ENCODE measurements at places on chromosomes 16 and 17.
A peak's percentile ranks its signal among the peaks of the same experiment; 100 is the strongest.

DNA sequence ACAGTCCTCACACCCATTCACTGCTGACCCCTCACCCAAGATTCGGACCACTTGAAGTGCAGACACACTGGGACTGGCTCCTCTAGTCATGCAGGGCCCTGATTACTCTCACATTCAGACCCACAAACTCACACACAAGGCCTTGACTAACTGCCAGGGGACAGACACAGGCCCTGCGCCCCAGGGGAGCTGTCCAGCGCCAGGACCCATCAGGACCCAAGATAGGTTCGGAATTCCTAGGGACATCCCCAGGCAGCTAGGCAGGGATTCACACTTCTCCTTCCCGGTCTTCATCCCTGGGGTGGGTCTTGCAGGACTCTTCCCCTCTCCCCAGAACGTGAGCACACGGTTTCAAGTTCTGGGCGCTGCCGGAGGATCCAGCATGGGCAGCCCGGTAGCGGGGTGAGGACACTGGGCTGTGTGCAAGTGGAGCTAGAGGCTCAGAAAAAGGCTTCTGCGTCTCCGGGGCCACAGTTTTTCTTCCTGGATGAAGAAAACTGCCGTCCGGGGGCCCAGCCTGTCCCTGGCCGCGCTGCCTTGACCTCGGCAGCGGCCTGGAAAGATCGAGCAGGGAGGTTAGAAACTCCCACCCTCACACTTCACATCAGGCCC, 1.6 kb downstream of the SEZ6 start:
- no peak for DNase-seq

GRCh38 chr16:48323783-48324775, 61.1 kb downstream of the SIAH1 start:
- DNase-seq, result no peak

DNA sequence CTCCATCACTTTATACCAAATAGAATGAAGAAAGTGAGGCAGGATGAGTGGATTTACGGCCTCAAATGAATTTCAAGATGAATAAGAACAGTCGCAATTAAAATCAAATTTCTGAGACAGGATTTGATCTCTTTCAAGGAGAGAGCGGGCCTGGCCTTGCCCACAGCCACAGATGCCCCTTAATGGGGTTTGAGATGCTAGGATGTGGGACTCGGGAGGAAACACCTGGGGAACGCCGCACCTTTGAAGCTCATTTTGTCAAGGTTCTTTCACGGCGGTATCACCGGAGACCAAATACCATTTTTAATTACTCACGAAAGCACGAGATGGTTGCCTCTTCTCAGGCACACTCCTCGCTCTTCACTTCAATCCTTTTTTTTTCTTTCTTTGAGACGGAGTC, 178.1 kb upstream of the SDK2 start:
- no peak for DNase-seq

- DNase-seq, result no peak
Observed at GRCh38 chr17:71580220-71580619, 540.6 kb upstream of the SOX9 start.

DNA sequence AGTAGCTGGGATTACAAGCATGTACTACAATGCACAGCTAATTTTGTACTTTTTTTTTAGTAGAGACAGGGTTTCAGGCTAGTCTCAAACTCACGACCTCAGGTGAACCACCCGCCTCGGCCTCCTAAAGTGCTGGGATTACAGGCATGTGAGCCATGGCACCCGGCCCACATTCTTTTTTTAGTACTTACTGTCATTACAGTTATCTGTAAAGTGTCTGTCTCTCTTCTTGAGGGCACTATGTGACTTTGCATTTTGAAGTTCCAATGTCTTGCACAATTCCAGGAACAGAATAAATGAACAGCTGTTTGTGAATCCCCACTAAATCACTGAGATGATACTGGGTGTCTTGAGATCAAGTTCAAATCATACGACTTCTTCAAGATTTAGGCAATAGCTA, 1540.3 kb downstream of the CDH11 start:
- DNase-seq, result no peak

DNA sequence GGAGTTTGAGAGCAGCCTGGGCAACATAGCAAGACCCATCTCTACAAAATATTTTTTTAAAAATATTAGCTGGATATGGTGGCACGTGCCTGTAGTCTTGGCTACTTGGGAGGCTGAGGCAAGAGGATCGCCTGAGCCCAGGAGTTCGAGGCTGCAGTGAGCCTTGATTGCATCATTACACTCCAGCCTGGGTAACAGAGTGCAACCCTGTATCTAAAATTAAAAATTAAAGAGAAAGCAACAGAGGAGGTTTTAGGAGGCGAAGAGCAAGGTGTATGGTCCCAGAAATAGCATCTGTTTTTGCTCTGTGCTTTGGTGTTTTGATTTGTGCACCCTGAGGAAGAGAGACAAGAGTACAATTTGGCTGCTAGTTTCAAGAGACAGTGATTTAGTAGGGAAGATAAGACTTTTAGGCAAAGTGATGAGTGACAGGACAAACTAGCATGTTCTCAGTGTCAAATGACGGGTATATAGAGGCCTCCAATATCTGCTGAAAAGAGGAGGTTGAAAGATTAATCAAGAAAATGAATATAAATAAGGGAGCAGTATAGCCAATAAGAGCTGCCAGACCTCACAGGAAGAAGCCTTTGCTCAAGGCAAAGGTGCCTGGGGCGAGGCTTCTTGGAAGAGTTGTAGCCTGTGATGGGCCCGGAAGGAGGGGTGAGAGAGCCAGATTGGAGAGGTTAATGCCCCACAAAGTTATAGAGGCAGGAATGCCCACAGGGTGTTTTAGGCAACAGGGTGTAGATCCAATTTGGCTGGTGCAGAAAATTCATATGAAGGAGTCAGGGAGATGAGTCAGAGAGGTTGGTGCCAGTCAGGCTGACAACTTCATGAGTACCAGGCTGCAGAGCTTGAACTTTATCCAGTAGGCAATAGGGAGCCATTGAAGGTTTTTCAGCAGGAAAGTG, 11.4 kb downstream of the HLF start:
- DNase-seq, result no peak

GRCh38 chr16:74759564-74759963, 15.1 kb downstream of the FA2H start:
- no peak for DNase-seq

- DNase-seq, result no peak
Observed at GRCh38 chr17:58329810-58330537, 1.4 kb upstream of the TSPOAP1 start.

DNA sequence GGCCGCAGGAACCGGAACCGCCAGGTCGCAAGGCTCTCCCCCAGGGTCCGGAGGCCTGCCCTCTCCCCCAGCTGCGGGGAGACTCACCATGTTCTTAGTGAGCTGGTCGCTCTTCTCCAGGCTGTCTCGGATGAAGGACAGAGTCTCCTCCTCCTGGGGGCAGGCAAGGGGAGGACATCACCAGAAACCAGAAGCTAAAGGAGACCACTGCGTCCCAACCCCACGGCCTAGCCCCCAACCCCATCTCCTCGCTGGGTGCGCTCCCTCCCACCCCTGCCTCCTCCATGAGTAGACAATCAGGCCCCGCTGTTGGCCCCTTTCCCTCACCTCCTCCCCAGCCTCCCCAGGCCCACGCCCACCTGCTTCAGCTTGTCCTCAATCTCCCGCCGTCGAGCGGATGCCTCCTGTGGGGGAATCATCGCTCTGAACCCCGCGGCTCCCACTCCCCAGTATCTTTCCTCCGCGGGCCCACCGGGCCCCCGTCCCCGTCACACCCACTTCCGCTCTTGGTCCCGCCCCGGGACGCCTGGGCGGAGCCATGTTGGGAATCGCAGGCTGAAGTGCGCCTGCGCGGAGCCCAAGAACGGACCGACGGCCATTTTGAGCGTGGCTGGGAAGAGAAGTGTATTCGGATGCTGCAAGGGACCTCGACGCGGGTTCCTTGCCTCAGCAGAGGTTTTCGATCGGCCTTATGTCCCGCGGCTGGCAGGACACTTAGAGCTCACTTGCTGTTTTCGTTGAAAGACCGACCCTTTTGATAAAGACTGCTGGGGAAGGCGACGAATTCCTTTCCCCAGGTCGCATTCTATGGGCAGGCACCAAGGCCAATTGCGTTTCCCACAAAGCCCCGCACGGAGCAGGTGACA, at the start of gene EXOC7:
TSS of gene EXOC7 (minus strand) at position 514 of the 866 bp plus-strand sequence. CDS start at position 419, 95 bp downstream.
- DNase-seq, result peak; percentile 89

DNA sequence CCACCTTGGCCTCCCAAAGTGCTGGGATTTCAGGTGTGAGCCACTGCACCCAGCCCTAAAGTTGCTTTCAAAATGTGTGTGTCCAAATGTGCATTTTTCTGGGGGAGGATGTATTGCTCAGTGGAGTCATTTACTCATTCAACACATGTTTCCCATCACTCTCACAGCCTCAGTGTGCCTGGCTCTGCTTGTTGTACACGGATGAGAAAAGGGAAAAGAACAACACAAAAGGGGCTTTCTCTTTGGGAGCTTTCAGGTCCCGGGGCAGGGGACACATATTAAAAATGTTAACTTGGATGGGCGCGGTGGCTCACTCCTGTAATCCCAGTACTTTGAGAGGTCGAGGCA, 1.7 kb upstream of the PPL start:
- DNase-seq, result no peak

DNA sequence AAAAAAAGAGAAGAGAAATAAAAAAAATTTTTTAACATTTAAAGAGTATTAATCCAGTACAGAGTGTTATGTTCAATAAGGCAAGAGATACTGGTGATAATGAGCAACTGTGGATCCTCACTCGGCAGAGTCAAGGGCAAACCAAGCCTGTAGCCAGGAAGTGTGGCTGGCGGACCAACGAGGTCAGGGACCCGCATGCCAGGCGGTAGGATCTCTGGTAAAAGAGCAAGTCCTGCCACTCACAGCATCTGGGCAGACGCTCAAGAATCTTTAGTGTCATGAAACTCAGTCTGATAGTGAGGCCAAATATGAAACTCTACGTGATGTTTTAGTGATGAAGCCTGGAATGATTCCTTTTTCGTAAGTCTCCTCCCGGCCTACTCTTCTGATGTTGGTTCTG, 8.3 kb upstream of the GEMIN4 start:
- no peak for DNase-seq

DNA sequence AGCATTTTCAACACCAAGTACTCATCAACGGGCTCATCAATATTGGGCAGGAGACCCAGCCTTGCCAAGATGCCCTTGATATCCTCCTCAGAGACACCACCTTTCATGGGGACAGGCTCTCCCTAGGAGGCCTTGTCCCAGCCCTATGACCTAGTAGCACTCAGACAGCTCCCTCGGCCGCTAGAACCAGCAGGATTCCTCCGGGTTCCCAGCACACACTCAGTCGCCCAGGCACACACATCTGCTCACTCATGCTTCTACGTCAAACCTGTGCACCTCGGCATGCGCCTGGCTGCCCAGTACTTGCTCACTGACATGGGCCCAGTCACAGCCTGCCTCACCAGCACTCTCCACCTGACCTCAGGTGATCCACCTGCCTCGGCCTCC, 17.0 kb downstream of the SRCIN1 start:
- no peak for DNase-seq

GRCh38 chr16:82386761-82387160, 216.7 kb upstream of the MPHOSPH6 start:
- no peak for DNase-seq

DNA sequence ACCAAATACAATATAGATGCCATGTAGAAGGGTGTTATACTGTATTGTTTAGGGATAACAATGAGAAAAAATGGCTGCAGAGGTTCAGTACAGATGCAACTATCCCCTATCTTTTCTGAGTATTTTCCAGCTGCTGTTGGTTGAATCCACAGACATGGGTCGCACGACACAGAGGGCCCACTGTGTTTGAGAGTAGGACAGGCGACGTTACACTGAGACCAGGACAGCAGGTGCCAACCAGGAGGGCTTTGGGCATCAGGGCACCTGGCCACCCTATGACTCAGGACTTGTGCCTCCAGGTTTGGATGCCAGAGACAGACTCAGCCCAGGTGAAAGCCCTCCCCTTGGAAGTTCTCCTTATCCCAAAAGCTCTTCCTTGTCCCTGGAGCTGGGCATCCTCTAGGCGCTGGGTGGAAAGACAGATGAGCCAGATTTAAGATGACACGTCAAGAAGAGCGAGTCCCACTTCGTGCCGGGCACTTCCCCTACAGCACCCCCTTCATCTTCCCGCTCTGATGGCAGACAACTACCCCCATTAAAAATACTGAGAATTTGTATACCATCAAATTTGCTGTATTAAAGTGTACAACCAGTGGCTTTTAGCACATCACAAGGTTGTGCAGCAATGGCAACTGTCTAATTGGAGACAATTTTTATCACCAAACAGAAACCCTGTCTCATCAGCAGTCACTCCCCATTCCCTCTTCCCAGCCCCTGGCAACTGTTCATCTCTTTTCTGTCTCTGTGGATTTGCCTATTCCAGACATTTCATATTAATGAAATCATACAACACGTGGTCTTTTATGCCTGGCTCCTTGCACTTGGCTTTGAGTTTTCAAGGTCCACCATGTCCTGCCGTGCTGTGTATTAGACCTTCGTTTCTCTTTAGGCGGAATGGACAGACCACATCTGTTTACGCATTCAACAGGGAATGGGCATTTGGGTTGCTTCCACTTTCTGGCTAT, 30.6 kb downstream of the TNFRSF13B start:
- DNase-seq, result no peak

DNA sequence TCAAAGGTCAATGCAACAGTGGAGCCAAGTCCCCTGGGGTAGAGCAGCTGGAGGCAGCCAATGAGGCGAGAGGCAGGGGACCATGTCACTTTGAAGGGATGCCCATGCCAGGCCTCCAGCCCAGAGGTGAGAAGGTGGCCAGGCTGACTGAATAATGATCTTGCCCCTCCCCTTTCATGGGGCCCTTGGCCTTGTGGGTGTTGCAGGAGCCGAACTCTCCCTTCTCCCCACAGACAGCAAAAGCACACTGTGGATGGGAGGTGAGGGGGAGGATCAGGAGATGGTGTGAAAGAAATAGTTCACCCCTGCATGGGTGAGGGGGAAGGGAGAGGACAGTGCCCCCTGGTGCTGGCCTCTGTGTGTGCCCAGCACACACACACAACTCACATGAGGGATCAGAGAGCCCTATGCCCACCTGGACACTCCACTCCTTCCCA, 15.8 kb upstream of the TBX21 start:
- DNase-seq, result no peak

- no peak for DNase-seq
Observed at GRCh38 chr17:50902372-50903353, 36.5 kb upstream of the TOB1 start.

DNA sequence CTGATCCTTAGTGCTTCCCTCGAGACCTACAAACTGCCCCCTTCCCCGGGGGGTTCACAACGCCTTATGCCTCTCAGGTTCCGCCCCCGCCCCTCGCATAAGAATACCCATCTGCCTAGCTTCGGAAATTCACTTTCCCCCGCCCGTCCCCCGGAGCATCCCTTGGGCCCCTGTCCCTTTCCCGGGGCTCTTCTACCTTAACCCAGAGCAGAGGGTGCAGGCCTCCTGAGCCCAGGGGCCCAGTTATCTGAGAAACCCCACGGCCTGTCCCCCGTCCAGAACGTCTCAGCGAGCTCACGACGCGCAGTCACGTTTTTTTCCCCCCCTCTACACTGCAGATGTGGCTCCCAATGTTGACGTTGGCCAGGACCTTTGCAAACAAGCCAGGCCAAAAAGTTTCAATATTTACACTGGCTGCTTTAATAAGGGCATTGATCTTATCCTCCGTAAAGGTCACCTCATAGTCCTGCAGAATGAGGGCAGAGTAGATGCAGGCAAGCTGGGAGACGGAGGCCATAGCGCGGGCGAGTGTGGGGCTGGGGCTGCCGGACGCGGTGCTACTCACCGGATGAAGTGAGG, 1.4 kb upstream of the NBR1 start:
- DNase-seq, result no peak

- no peak for DNase-seq
Observed at GRCh38 chr16:55115506-55115905, 184.8 kb downstream of the IRX5 start.

GRCh38 chr16:72262711-72263110, 90.8 kb upstream of the PMFBP1 start:
- no peak for DNase-seq

- DNase-seq, result no peak
Observed at GRCh38 chr17:6996256-6997011, 585 bp downstream of the ALOX12 start.

Measured in anterior cingulate cortex (tissue), 58 donors.